Kasumi-1 (cell line): ENCODE measurements at places on chromosomes 16 and 17.

- no peak for DNase-seq
These were observed 17.2 kb downstream of the USP31 start for GRCh38 chr16:23131931-23132621.

- DNase-seq = no peak
These were observed 15.2 kb downstream of the CASKIN1 start for GRCh38 chr16:2180962-2181923.

- no peak for DNase-seq
These were observed 644 bp downstream of the SEC14L5 start for GRCh38 chr16:4958510-4959438.

DNA sequence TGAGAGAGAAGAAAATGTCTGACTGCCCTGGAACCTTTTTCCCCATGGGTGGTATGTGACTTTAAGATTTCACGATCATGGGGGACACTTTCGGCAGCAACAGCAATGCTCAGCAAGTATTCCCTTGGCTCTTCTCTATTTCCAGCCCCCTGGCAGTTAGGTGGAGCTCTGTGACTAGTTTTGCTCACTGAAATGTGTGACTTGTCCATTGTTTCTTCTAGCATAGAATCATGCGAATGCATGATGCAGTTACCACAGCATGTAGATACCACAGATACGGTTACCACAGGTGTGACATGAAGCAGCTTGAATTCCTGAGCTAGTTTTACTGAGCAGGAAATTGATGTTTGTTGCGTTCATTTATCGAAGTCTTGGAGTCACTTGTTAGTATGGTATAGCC, 1034.5 kb upstream of the EEF2KMT start:
- no peak for DNase-seq

- DNase-seq = no peak
These were observed 25.0 kb downstream of the XPO6 start for GRCh38 chr16:28186752-28187151.

DNA sequence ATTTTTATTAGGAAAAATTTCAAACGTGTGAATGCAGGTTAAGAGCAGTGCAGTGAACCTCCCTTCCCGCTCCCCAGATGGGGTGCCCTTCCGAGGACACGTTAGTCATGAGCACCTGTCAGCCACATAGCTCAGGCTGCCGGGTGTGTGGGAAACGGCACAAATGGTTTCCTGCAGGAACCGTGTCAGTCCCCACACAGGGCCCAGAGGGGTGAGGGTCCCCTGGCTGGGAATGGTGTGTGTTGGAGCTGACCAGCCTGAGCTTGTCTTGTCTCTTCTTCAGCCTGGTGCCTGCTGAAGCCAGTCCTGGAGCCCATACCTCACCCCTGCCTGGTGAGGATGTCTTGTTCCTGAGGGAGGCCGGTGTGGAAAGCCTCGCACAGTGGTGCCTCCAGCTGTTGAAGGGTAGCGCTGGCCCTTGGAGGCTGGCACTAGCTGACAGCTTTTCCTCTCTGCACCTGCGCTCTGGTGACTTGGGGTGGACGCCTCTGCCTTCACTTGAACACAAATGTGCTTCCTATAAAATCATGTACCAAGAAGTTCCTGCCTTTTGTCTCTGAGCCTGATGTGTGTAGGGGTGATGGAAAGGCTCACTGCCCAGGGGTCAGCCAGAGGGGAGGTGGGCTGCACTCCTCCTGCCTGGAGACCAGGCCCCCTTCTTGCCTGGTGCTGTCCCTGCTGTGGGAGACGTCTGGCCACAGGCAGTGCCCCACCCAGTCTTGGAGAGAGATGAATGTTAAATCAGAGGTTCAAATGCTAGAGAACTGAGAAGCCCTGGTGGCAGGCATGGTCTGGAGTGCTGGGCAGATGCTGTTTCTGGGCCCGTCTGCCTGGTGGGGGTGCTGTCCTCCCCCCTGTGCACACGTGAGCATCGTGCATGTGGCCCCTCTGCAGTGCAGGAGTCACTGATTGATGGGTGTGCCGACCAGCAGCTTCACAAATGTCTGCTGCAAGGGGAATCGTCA, 102.6 kb upstream of the ZNF750 start:
- DNase-seq = no peak

- DNase-seq = peak; percentile 28
These were observed 8.6 kb downstream of the RIPOR1 start for GRCh38 chr16:67537270-67537635.

DNA sequence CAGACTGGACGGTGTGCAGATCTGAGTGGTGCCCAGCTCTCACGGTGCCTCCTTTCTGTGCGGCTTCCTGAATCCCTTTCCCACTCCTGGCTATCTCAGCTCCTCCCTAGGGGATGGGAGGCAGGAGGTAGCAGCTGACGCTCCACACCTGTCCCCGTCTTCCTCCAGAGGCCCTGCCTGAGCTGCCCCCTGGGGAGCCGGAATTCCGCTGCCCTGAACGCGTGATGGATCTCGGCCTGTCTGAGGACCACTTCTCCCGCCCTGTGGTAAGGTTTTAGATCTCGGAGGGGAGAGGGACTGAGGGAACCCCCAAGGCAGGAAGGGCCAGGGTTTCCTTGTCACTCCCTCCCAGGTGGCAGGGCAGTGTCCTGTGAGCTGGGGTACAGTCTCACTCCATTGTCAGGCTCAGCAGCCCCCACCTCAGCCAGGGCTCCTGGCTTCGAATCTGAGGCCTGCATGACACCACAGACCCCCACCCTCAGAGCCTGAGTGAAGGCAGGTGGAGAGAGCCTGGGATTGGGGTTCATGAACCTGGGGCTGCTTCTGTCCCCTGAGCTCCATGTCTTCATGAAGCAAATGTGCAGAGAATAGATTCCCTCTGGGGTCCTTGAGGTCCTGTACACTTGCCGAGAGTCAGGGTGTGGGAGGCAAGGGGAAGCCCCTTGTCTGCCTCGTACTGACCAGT, 6.6 kb downstream of the DEF8 start:
- no peak for DNase-seq

DNA sequence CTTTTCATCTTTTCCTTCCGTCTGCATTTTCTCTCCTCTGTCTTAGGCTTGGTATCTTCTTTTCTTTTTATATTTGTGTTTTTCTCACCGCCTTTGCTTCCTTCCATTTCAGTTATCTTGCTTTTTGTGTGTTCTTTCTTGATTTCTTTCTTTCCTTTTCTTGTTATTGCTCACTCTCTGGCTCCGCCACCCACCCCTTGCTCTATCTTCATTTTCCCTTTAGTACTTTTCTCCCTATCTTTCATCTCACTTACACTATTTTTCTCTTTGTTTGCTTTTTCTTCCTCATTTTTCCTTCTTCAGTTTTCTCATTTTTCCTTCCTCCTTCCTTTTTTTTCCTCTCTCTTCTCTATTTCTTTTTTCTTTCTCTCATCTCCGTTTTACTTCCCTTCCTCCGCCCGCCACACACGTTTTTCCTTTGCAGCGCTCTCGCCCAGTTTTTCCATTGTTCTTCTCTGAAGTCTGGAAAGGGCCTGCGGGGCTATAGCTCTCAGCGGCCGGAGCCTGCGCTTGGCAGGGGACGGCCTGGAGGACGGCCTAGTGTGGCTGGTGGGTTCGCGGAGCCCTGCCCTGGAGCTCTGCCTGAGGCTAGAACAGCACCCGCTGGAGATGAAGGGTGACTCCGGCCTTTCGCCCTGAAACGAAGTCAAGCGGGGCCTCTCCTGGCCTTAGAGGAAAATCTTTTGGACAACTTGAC, 5.2 kb upstream of the HOXB13 start:
- no peak for DNase-seq

DNA sequence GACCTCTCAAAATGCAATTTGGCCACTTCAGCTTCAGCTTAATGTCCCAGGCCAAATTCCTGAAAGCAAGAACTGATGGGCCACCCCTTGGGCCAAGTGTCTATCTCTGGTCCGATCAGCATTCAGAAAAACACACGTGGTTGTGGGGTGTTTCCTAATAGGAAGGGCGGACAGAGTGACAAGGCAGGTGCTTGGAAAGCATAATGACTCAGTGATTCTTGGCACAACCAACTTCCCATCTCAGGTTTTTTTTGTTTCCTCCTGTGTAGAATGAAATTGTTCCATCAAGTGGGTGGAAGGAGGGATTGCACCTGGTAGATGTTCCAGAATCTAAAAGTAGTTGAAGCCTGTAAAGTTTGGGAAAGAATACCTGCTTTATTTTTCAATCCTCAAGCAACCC, 155.6 kb downstream of the HS3ST2 start:
- no peak for DNase-seq

GRCh38 chr16:67674851-67675578, 8.4 kb downstream of the C16orf86 start:
- DNase-seq = no peak

- no peak for DNase-seq
These were observed 16.8 kb downstream of the ST6GALNAC2 start for GRCh38 chr17:76568811-76569221.

DNA sequence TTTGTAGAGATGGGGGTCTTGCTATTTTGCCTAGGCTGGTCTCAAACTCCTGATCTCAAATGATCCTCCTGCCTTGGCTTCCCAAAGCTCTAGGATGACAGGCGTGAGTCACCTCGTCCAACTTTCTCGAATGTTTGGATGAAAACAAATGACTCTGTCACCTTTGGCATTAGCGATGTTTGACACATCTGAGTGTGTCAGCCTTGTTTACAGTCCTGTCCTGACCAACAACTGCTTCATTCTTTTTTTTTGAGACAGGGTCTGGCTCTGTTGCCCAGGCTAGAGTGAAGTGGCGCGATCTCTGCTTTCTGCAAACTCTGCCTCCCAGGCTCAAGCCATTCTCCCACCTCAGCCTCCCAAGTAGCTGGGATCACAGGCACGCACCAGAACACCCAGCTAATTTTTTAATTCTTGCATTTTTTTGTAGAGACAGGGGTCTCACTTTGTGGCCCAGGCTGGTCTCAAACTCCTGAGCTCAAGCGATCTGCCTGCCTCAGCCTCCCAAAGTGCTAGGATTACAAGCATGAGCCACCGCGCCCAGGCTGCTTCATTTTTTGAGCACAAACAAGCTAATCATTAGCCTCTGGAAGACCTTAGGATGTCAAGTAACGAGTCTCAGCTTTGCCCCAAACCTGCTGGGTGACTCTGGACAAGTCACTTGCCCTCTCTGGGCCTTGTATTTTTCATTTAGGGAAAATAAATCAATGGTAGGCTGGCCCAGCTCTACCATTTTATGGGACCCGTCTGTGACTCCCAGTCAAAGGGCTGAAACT, 7.4 kb downstream of the MYH11 start:
- no peak for DNase-seq

DNA sequence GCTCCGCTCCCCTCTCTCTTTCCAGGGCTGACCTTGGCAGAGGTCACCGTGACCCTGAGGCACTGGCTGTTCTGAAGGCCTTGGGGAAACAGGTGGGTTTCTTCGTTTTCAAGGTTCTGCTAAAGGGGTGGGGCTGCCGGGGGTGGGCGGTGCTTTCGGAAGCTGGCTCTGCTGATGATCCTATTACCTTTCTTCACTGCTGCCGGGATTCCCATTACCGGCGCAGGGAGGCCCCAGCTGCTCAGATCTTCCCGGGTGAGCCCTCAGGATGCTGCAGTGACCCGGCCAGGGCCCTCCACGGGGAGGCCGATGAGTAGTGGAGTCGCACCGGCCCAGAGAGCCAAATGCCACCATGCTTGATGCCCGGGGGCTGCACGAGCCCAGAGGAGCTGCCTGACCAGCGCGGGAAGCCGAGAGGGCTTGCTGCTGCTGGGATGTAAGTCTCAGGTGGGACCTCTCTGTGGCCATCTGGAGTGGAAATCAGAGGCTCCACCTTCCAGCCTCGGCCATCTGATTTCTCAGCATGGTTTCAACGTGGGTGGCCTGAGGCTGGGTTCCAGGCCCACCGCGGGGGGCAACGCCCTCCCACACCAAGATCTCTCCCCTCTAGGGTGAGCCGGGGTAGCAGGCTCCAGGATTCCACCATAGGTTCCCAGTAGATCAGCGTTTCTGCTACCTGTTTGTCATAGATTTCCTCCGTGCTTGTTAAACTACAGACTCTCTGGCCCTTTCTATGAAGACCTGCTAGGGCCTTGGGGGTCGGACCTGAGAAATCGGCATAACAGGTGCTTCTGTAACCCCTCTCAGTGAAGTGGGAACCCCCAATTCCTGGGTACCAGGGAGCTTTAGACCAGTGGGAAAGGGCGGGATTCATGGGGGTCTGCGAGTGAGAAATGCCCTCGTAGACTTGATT, 21.6 kb upstream of the ADCY7 start:
- no peak for DNase-seq

GRCh38 chr17:29115961-29116803, 64.0 kb downstream of the MYO18A start:
- DNase-seq = peak; percentile 23

DNA sequence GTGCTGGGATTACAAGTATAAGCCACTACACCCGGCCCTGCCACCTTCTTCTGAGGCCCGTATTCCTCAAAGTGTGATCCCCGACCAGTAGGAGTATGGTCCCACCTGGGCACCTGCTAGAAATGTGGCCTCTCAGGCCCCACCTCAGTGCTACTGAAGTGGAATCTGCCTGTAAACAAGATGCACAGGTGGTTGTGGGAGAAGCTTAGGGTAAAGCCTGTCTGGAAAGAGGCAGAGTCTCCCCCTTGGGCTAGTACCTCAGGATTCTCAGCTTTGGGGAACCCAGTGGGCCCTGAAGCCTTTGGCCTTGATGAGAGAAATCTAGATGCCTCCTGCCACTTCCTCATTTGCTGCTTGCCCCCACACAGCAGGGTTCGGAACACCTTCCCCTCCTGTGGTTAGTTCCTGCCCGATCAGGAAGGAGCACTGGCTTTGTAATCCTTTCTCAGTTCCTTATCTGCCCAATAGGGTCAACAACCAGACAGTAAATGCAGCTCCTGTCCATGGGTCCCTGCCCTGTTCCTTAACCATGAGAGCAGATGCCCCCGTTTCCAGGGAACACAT, 25.2 kb downstream of the TK2 start:
- DNase-seq = peak; percentile 99

DNA sequence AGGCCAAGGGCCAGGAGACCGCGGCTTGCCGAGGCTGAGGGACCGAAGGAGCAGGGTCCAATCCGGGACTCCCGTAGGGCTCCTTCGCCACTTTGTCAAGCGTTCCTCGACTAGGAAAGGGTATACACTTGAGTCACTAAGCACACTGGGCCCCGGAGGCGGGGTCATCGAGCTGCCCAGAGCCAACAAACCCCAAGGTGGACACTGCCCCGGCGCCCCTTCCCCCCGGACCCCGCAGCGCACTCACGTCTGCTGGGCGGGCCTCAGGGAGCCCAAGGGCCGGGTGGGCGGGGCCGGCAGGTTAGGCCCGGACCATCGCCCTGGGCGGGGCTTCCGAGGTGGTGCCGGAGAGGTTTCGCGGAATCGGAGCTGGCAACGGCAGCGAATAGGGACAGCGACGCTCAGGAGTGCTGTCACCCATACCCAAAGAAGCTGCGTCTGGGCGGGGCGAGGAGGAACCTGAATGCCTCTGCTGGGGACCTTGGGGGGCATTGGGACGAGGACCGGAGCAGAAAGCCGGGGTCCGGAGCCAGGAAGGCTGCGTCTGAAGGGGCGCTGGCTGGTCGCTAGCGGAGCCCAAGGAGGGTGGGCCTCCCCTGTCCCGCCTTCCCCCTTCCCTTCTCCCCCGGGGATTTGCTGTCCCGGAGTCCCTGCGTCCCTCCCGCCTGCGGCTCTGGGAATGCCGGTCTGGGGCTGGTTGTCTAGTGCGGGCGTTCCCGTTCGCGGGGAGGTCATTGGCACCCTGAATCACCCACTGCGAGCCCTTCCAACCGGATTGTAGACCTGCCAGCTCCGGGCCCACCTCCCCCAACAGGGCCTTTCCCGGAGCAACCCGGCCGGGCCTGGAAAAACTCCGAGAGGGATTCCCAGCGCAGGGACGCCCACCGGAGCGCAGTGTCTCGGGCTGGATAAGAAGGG, 118.2 kb upstream of the SMURF2 start:
- no peak for DNase-seq
